ENCODE measurements at places on chromosomes 5 and 9.

GRCh38 chr5:1021136-1021968 is 12.8 kb downstream of the NKD2 start:
- no peak for DNase-seq

DNA sequence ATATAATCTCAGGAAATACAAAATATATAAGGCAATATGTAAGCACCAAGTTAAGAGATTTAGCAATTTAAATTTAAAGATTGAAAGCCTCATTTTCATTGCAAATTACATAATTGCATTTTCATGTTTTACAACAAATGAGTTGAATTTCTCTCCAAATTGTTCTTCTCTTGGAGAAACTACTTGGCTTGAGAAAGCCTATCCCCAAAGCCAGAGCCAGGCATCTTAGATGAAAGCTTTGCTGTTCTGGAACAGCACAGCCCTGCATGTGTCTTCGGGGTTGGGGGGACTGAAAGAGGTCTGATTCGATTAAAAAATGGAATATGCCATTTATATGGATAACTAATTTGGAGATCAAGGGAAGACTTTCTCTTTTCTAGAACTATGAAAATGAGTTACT is 212.0 kb downstream of the PARP8 start:
- DNase-seq = no peak

DNA sequence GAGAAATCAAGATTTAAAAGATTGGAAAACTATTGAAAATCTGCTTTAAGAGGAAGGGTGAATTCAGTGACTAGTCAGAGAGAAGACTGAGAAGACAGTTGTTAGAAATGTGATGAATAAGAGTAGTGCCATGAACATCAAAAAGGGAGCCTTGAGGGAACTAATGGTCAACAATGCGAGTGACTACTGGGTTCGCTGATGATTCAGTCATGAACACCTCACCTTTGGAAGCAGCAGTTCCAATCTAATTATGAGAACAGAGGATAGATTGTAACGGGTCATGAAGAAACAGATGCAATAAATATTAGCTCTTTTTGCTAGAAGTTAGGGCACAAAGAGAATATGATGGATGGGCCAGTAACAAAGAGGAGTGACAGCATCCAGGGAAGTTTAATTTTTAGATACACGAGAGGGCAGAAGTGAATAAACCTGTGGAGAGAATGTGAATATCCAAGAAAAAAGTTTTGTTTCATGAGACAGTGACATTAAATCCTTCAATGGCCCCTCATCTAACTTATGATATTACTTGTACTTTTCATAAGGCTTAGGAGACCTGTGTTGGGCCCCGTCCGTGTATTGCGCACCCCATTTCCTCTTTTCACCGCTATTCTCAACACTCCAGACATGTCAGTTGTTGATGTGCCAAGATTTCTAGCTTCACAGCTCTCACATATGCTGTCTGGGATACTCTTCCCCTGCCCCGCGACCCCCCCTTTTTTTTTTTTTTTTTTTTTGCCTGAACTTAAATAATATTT is 23.5 kb upstream of the IFNE start:
- no peak for DNase-seq

DNA sequence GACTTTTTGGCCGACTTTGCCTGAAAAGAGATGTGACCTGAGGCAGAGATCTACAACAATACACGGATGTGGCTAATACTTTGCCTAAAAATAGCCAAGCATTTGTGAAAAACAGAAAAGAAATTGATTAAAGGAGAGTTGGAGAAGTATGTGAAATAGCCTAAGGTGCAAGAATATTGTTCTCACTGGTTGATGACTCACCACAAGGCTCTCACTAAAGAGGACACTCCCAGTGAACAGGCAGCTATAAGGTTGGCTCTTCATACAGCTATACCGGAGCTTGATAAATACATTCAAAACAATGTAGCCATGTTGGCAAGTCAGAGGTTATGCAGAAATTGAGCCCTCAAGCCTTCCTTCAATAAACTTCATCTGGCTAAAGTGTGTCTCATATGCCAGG is 317.2 kb upstream of the GRAMD2B start:
- DNase-seq = no peak

DNA sequence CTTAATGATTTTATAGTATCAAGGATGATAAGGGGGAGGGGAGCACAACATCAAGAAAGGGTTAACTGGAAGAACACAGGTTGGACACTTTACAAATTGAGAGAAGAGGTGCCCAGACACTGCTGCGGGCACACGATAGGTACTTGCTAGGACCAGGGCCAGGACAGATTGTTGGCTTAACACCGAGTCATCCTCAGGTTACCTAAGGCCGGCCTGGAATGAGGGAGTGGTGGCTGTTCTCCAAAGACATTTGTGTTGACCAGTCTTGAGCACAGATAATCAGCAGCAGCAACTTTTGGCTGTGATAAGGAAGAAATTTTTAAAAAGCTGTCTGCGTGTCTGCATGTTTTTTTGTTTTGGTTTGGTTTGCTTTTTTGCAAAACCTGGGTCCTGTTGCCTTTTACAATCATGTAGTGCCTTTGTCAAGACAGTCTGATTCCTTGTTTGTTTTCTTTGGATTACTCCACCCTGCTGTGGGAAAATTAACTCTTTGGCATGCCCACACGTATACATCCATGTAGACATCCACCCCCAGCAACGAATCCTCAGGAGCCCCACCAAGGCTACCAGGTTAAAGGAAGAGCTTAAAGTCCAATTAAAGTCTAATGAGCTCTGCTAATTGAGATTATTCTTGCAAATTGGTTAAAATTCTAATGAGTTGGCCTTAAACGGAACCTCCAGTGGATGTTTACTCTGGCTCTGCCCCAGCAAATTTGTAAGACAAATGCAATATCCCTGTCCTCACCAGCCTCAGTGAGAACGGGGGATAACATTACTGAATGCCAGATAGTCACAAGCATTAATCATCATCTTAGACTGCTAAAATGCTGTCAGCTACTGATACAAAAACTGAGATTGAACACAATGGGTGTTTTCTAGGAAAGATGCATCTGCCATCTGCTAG is 382.3 kb downstream of the ACTL7B start:
- no peak for DNase-seq

DNA sequence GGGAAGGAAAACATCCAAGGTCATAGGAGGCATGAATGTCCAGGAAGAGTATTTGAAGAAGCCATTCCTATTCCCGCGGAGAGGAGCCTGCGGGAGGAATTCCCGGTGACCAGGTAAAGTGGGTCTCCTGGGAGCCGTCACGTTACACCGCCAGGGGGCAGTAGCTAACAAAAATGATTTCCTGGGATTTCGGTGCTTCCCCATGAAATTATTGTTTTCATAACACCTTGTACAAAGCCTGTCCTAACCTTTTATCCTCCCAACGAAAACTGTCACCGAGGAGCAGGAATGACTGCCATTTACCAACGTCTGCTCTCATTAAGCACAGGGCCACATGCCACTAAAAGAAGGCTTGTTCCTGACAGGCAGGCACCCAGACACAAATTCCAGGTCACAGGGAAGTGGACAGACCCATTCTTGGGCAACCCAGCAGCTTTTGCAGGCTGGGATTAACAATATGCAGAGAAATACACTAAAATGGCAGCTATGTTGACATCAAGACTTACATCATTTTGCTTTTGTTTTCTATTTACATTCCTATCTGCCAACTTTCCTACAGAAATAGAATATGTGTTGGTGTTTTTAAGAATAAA is 41.2 kb upstream of the CTSL start:
- no peak for DNase-seq

GRCh38 chr9:14526504-14526903 is 166.7 kb downstream of the ZDHHC21 start:
- no peak for DNase-seq

DNA sequence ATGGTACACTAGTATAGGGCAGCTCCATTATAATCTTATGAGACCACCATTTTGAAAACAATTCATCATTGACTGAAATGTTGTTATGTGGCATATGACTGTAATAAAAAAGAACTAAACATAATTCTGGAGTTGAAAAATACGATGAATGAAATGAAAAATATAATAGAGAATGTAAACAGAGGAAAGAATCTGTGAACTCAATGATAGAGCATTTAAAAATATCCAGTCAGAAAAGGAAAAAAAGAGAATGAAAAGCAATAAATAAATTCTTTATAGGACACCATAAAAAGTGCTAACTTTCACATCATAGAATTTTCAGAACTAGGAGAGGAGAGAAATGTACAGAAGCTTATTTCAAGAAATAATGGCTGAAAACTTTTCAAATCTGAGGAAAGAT is 17.6 kb upstream of the VCAN start:
- DNase-seq = no peak

DNA sequence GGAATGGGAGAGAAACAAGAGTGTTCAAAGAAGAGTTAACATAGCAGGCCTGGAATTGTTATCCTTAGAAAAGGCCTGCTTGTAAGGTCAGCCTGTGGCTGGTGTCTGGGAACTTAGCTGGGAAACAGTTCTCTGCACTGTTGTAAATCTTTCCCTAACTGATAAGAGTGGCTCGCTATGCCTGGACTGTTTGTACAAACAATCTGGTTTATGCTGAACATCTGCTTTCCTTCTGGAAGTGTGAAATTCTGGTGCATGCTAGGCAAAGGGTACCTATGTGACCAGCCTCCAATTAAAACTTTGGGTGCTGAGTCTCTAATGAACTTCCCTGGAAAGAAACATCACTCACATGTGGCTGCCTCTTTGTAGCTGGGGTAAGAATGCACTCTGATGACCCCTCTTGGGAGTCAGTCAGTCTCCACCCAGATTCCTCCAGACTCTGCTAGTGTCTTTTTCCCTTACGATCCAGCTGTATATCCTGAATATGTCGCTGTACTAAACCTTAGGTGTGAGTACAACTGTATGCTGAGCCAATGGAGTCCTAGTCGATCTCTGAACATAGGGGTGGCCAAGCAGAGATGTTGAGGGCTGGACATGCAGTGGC is 16.5 kb downstream of the SPARC start:
- DNase-seq = no peak

DNA sequence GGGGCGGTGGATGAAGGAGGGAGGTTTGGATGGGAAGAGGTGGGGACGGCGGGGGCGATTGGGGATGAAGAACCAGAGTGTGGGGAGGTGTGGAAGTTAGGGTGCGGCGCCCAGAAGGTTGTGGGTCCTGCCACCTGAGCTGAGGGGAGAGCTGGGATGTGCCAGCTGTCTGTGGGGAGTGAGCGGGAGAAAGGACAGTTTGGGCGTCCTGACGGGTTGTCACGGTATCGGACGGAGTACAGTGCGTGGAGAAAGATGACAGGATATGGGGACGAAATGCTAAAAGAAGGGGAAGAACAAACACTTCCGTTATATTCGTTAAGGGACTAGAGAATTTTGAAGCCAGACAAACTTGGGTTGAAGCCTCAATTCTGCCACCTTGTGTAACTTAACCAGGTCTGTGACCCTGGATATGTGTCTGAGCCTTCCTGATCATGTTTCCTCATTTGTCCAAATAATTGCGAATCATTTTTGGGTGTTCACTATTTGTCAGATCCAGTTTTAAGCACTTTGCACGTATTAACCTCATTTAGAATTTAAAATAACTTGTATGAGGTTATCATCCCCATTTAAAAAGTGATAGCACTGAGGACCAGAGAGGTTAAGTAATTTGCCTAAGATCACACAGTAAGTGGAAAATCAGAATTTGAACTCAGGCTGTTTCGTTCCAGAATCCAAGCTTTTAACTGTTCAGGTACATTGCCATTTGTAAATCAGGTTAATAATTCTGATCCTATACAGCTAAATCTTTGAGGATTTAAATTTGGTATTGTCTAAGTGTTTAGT is 689 bp downstream of the CNTRL start:
- no peak for DNase-seq

DNA sequence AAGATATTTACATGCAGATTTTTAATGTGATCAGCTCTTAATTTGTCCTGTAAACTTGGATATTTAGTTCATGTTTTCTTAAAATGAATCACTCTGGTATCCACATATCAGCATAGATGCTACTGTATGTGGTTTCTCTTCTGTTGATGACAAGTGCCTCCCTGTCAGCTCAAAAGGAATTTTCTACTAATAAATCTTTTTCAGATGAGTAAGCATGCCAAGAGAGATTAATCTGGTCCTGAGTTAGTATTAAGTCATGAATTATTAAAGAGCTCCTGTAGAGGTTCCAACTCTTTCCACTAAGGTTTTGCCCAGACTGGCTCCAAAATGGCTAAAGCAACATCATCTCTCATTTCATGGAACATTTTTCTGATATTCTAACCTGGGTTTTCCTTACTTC is 129.2 kb downstream of the GOLPH3 start:
- DNase-seq = no peak

DNA sequence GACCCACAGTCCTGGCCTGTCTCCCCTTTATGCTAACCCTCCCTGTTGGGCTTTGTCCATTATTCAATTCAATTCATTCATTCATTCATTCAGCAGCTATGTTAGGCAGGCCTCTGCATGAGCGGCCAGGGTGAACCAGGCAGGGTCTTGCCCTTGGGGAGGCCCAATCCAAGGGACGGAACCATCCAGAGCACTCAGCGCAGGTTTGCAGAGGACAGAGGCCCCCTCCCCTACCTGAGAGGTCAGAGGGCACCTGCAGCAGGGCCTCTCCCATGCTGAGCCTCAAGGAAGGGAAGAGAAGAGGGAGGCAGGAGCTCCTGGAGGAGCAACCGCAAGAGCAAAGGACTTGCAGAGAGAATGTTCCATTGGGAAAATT is 61.4 kb downstream of the C9orf50 start:
- no peak for DNase-seq

GRCh38 chr5:133483406-133484090 is 128.8 kb downstream of the FSTL4 start:
- no peak for DNase-seq

- DNase-seq = no peak
Measured at GRCh38 chr9:118170032-118170955, 466.1 kb downstream of the TLR4 start.

DNA sequence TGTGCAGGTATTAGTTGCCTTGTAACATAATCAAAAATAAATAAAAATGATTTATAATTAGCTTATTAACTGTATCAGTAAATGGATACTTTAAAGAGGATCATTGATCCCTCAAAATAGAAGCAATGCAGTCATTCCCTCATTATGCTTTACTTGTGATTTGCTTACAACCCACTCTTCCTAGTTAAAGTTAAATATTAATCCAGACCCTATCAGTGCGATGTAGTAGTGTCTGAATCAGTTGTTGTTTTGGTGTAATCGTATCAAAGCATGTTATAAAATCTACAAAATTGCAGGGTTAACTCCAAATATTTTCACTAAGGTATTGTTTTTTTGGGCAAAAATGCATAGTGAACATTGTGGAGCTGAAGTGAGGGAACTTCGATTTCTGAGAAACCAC is 17.6 kb downstream of the TENT4A start:
- no peak for DNase-seq
